Stimulated activated CD4-positive, alpha-beta T cell treated with anti-CD3 and anti-CD28 coated beads, Interleukin-1b, Interleukin-23, amount 100 ng/mL, for 1 hour (primary cell): ENCODE measurements at places on chromosomes 2 and 18.

GRCh38 chr2:208025814-208026184 lies 472 bp upstream of the PLEKHM3 start:
- DNase-seq: no peak

DNA sequence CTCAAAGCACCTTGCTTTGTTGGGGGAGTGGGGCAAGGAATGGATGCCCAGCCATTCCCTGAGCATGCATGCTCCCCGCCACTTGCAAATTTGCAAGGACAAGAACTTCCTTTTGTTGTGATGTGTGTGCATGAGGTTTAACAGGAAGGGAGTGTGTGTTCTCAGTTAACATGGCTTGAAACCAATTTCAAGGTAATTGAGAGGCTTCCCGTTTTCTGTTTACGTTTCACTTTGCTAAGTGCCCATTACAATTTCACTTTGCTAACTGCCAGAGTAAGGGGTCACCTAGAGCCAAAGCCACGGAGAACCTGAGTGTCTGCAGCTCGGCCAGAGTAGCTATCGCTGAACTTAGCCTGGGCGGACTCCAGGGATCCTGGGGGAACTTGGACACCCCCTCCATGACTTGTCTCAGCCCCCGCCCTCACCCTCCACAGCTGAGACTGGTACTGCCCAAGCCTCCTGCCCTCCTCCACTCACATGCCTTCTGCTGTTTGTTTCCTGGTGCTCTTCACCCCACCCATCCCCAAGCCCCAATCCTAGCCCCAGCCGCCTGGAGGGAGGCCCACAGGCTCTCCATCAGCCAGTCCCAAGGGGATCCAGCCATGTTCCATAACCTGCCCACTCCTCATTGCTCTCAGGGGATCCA lies 53.6 kb upstream of the LAPTM4A start:
- DNase-seq: no peak

DNA sequence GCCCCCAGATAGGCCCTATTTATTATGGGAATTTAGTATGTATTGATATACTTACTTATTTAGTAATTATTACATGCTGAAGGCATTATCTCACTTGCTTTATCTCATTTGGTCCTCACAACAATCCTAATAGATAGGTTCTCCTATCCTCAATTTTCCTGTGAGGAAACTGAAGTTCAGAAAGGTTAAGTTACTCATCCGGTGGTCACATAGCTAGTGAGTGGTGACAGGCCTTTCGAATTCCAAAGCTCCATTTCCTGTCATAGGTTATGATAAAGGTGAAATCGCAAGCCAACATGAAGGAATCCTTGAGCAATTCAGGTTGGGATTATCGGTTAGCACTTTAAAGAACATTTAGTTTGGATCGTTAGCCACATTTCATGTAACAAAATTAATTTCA lies 33.3 kb downstream of the NAB1 start:
- no peak for DNase-seq

- DNase-seq: no peak
Observed at GRCh38 chr2:140797718-140798117, 1333.1 kb downstream of the LRP1B start.

DNA sequence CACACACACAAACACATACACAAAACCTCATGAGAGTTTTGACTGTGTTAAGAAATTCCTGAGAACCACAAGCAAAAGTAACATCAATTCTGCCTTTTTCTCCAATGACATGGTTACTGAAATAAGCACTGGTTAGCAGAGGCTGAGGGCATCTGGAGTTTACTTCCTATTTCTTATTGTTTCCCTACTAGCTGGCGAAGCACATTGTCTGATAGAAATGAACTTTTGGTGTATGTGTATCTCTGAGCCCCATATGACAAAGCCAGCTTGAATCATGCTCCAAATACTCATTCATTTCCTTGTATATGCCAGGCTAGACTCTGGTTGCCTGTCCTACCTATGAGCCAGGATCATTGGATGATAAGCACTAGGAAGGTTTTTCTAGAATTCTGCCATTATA lies 203.1 kb downstream of the NCKAP5 start:
- DNase-seq: no peak

GRCh38 chr2:207282916-207283315 lies 117.2 kb upstream of the KLF7 start:
- no peak for DNase-seq
